ENCODE measurements at places on chromosomes 16 and 17.

DNA sequence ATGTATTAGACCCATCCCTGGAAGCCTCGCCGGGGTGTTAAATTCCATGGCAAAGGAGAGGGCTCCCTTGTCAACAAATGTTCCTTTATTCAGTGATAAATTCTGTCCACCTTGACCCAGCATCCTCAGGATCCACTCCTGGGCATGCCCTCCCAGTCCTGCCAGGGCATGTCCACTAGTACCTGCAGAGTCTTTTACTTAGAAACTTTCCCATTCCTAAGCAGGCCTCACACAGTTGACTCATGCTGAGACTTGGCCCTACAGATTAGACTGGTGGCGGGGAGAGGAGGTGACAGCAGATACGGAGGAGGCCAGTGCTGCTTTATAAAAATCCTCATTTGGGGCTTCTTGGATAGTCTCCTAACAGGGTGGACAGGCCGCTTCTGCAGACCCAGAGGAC, 88.8 kb downstream of the CYLD start:
- DNase-seq = peak; percentile 28

DNA sequence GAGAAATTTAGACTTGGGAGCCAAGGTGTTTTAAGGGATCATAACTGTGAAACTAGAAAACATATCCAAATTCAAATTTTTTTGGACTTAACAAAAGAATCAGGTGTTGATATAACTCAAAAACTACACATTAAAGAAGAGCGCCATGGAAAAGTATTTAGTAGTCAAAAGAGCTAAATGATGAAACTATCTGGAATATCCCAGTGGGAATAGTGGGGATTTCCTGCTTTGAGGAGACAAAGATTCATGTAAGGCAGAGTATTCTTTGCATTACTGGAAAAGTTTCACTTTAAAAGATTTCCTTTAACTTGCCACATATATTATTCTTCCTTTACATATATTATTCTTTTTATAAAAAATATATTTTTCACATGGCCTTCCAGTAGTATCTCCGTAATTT, 40.3 kb upstream of the VPS4A start:
- no peak for DNase-seq

DNA sequence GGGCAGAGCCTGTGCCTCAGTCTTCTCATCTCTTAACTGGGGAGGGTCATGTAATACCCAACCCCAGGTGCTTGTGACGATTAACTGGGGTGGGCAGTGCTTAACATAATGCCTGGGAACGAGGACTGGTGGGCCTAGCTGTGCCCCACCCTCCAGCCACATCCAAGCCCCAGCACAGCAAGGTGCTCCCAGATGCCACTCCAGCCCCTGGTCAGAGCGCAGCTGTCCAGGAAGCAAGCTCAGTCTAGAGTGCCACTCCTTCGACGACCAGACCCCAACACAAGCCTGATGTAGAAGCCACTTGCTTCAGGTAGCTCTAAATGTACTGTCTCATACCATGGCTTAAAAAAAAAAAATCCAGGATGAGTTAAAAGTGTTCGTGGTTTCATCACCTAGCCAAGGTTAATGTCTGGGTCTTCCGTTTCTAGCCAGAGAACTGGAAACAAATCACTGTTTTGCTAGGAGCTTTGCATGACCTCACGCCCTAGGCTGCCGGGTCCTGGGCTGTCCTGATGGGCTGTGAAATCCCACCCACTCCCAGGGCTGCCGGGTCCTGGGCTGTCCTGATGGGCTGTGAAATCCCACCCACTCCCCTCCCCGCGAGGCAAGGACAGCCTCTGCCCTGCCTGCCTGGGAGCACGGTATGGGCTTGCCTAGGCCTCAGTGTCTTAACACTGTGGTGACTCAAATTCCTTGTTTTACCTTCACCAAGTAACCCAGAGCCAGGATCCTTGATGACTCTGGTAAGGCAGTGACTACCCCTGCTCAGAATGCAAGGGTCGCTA, 7.7 kb downstream of the MIEF2 start:
- DNase-seq = no peak

- DNase-seq = no peak
Observed at GRCh38 chr16:84606081-84606875, 11.6 kb downstream of the COTL1 start.

GRCh38 chr17:1058423-1059130, 61.6 kb downstream of the TIMM22 start:
- no peak for DNase-seq

GRCh38 chr17:71184716-71185115, 936.1 kb upstream of the SOX9 start:
- DNase-seq = no peak

DNA sequence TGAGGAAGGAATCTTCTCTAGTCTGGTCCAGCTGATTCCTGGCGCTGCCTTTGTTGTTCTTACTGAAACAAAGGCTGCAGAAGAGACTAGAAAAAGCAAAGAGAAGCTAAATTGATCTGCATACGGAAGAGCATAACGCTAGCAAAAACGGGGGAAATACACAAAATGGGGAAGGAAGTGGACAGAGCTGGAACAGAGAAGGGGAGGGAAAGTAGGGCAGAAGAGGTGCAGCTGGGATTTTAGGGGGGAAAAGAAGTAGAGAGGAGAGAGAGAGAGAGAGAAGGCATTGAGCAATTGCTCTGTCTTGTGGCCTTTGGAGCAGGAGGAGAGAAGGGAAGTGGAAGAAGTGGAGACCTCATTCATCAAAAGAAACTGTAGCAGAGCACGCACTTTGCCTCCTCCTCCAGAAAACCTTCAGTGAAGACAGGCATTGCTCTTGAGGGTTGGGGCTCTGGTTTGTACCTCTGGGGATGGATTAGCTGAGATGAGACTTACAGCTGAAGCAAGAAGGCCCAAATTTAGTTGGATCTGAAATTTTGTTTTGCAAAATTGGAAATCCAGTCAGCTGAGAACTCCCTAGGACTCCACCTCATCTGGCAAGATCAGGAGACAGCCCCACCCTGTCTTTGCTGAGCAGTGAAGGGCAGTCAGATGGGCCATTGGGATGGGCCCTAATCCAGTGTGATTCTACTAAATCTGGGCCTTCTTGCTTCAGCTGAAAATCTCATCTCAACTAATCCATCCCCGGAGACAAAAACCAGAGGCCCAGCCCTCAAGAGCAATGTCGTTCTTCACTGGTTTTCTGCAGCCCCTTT, 55.8 kb downstream of the CDRT4 start:
- peak; percentile 94 for DNase-seq

GRCh38 chr16:71895679-71896365, 491 bp downstream of the IST1 start:
- peak; percentile 86 for DNase-seq

DNA sequence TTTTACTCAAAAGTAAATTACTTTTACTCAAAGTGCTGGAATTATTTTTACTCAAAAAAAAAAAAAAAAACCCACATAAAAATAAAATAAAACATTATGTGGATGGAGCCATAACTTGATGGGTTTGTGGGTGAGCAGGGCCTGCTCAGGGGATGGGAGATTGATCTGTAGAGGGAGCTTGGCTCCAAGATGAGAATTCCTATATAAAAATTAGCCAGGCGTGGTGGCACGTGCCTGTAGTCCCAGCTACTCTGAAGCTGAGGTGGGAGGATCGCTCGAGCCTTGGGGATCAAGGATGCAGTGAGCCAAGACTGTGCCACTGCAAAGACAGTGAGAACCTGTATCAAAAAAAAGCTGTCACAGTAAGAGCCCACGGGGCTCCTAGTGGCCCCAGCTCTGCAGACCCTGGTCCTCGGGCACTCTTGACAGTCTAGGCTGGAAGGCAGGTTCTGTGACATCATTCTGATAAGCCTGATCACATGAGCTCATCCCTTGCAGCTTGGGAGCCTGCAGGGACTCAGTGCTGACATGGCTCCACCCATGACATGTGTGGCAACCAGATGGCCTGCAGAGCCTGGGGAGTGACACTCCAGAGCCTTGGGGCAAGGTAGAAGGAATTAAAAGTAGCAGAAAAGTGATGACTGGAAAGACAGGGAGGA, 42.5 kb downstream of the ST3GAL2 start:
- DNase-seq = no peak

- DNase-seq = no peak
Observed at GRCh38 chr16:79303206-79303605, 297.3 kb downstream of the MAF start.

Data from vagina (tissue), 2 donors.